ENCODE measurements at places on chromosomes 5 and 9.

GRCh38 chr5:119083679-119084078 lies 12.8 kb downstream of the DMXL1 start:
- DNase-seq = peak; percentile 24

DNA sequence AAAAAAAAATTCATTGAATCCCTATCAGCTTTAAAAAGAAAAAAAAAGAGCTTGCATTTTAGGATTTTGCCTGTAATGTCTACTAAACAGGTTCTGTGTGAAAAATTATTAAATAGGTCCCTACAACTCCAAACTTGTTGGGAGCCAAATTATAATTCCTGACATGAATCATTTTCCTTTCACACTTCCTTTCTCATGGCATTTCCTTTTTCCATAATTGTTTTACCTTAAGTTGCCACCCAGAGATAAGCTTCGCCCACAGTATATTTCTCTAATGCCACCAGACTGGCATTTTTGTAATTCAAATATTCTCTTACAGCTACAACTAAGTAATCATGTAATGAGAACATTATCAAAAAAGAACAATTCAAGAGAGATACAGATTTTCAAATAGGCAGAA lies 348.8 kb downstream of the EFNA5 start:
- no peak for DNase-seq

- DNase-seq = no peak
Observed at GRCh38 chr9:134939836-134940235, 22.1 kb upstream of the FCN1 start.

GRCh38 chr9:71608021-71608420 lies 160.3 kb downstream of the CEMIP2 start:
- DNase-seq = no peak

- no peak for DNase-seq
Observed at GRCh38 chr9:137490532-137491186, 31.5 kb upstream of the NSMF start.

DNA sequence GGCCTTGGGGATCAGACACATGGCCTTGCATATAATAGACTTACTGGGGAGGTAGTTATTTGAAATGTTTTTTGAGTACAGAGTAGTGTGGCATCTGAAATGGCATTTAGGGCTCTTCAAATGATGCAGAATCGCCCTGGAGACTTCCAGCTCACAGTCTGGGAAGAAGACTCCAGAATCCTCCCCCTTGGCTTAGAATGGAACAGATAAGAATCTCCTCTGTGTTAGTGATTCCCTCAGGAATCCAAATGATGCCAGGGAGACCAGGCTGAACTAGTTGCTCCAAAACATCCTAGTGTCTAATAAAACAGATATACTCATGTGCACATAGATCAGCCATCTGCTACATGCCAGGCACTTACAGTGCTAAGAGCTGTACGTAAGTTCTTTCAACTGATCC lies 38.6 kb upstream of the SMC5 start:
- no peak for DNase-seq

DNA sequence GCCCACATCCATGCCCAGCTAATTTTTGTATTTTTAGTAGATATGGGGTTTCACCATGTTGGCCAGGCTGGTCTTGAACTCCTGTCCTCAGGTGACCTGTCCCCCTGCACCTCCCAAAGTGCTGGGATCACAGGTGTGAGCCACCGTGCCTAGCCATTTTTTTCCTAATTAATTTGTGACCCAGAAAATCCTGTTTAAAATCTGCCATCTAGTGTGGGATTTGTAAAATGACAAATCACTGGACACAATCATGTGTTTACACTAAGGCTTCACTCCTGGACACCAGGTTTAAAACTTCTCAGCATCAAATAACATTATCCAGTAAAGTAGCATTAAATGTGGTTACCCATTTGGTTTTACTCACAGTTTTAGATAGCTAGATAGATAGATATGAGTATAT lies 18.6 kb upstream of the KDM4C start:
- no peak for DNase-seq

DNA sequence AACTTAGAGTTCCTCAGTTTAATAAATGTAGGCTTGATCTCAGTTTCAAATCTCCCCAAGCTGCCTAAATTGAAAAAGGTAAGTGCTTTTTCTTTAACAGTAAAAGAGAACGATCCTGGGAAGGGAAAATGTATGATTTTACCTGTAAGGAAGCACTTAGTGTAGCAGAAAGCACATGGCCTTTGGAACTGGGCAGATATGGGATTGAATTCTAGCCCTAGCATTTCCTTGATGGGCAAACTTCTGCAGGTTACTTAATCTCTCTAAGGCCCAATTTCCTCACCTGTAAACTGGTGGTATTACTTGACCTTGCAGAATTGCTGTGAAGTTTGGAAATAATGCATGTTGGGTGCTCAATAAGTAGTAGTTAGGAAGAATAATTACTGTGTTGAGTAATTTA lies 11.6 kb downstream of the ANP32B start:
- no peak for DNase-seq

- no peak for DNase-seq
Observed at GRCh38 chr9:7376213-7376612, 423.4 kb downstream of the DMAC1 start.

GRCh38 chr9:17166346-17166745 lies 31.5 kb downstream of the CNTLN start:
- DNase-seq = no peak

- no peak for DNase-seq
Observed at GRCh38 chr5:151218177-151218576, 5.7 kb downstream of the CCDC69 start.

DNA sequence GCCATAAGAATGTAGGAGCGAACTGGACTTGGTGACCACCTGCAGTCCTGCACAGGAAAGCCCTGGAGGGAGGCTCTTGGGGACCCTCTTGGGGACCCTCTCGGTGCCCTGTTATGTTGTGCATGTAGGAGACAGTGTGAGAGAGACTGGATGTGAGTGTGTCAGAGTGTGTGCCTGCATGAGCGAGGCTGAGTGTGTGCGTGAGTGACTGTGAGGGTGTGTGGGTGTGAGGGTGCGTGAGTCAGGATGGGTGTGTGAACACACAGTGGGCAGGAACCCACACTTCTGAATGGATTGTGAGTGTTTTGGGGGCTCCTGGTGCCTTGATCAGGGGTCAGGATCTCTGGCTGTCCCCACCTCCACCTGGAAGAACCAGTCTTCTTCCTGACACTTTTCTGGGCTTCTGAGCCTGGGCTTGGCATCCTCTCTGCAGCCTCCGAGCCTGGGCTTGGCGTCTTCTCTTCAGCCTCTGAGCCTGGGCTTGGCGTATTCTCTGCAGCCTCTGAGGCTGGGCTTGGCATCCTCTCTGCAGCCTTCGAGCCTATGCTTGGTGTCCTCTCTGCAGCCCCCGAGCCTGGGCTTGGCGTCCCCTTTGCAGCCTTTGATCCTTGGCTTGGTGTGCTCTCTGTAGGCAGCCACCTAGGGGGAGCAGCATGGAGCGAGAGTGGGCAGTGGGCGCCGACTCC lies 25.6 kb upstream of the ANKRD33B start:
- no peak for DNase-seq

- DNase-seq = no peak
Observed at GRCh38 chr9:122087406-122088200, 5.5 kb downstream of the TTLL11 start.

GRCh38 chr5:89932771-89933181 lies 476.8 kb downstream of the CETN3 start:
- no peak for DNase-seq

GRCh38 chr9:26650325-26650724 lies 242.3 kb downstream of the CAAP1 start:
- DNase-seq = no peak

DNA sequence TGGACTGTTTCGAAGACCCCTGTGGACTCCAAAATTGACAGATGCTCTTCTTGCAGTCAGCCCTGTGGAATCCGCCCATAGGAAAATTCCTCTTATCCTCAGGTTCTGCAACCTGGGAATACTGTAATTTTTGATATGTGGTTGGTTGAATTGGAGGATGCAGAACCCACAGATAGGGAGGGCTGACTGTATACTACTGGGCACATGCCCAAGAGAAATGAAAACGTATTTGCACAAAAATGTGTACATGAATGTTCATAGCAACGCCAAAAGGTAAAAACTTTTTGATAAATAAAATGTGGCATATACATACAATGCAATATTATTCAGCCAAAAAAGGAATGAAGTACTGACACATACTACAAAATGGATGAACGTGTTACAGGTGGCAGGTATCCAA lies 1.9 kb upstream of the SNAPC3 start:
- DNase-seq = no peak

DNA sequence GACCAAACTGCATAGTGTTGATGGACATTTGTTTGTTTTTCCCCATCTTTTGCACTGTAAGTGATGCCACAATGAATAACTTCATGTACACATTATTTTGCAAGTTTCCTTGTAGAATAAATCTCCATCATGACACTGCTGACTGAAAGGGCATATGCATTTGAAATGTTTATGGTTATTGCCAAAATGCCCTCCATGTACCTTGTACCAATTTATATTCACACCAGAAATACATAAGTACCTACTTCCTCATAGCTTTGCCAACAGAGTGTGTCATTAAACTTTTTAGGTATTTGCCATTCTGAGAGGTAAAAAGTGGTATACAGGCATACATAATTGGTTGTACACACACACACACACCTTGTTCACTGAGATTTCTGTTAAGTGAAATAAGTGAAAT lies 361.0 kb upstream of the PCSK5 start:
- no peak for DNase-seq

DNA sequence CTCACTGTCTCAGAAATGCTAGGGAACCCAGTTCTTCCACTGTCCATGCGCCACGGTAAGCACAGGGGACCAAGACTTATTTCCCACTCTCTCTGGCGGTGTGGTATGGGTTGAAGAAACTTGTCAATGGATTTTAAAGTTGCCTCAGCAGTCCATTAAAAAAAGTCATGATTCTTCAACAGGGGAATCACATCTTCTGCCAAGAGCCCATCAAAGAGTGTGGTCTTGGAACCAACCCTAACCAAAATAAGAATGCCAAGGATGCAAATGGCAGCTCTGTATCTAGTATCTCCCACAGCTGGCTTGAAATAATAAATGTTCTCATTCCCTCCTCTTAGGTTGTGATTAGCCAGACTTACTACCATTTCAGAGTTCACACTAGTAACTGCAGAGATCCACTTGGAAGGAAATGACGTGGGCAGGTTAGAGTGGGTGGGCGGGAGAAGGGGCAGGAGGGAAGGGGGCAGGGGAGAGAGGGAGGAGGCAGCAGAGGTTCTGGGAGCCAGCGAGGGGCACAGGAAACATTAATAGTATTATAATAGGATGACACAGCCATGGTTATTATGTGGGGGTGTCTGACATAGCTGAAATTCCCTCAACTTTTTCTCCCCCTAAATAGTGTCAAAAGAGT lies 17.6 kb downstream of the PTCH1 start:
- no peak for DNase-seq

DNA sequence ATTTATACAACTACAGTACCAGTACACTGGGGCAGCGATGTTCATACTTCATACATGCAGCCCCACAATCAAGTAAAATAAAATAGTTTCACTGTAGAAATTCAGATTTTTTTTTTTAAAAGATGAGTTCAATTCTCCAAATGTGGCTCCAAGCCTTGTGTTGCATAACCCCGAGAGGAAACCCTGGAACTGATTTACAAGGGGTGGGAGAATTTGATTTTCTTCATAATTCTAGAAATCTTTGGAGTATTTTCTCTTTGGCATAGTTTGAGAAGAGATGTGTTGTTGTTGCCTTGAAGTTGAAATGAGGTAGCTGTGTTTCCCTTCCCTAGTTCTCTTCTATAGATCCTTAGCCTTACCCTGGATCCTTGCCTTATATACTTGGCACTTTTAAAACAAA lies 3.1 kb downstream of the RHOBTB3 start:
- DNase-seq = no peak

- no peak for DNase-seq
Observed at GRCh38 chr5:38607396-38607795, 51.0 kb upstream of the LIFR start.

DNA sequence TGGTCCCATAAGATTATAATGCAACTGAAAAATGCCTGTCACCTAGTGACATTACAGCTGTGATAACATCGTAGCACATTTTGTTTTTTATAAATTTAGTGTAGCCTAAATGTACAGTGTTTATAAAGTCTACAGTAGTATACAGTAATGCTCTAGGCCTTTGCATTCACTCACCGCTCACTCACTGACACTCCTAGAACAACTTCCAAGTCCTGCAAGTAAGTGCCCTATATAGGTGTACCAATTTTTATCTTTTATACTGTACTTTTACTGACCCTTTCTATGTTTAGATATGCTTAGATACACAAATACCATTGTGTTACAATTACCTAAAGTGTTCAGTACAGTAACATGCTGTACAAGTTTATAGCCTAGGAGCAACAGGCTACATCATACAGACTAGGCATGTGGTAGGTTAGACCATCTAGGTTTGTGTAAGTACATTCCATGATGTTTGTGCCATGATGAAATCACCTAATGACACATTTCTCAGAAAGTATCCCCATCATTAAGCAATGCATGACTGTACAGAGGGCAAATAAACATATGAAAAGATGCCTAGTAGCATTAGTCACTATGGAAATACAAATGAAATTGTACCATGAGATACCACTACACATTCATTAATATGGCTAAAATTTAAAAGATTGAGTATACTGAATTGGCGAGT lies 127.6 kb downstream of the TRPM6 start:
- no peak for DNase-seq

- DNase-seq = no peak
Observed at GRCh38 chr9:116471093-116471906, 215.8 kb upstream of the TRIM32 start.

- no peak for DNase-seq
Observed at GRCh38 chr5:143309661-143310431, 93.6 kb downstream of the NR3C1 start.

DNA sequence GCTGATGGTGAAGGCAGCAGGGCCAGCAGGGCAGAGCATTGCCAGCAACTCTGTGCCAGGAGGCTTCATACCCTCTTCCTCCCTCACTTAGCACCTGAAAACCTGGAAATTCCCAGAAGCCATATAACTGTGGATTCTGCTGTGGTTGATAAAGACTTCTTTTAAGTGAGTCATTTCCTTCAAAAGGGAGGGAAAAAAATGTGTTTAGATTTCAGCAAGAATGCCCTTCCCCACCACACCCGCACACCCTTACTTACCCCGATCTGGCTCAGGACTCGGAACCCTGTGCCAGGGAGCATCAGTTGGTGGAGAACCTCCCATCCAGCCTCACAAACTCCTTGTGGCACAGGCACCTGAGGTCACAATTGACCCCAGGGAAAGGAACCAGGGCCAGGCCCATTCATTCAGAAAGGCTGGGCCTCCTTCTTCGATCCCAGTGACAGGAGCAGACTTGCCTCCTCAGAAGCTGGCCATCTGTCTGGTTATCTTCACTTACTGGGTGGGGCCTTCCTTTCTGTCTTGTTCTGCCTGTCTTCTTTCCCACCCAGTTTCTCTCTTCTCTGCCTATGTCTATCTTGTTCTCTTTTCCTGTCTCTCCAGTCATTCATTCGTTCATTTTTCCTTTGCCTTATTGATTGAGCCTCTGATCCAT lies 62.6 kb downstream of the PLAC8L1 start:
- no peak for DNase-seq

DNA sequence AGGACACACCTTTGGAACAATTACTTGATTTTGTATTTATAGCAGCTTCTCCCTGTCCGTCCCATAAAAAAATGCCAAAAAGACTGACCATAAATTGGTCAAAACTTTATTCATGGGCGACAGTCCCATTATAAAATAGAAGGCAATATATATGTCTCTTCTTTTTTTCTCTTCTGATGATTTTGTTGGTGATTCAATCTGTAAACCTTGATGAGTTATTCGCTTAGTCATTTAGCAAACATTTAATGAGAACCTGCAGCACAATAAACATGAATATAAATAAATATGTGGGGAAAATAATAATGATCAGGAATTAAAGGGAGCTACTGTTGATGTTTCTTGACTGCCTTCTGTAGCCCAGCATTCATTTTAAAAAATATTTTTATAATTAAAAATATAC lies 356.4 kb upstream of the ACTBL2 start:
- no peak for DNase-seq

- no peak for DNase-seq
Observed at GRCh38 chr5:73296772-73297171, 123.8 kb downstream of the TMEM174 start.
